ENCODE measurements at places on chromosomes 7 and 10.
A peak's percentile ranks its signal among the peaks of the same experiment; 100 is the strongest.

DNA sequence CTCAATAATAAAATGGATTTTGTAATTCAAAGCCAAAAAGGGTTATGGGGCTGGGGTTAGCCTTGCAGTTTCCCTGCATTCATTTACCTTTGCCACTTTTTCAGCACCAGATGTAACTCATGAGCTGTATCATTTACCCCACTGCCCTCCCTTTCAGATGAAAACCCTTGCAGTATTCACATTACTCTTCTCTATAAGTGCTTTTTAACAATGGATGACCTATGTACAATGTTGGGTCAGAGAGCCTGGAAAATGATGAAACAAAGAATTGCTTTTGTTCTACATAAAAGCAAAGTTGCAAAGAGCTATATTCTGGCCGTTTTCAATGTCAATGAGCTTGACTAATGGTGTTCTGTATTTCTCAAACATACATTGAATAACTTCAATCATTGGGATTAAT lies 189.7 kb downstream of the TMEM26 start:
- no peak overlapping the region for H3K27ac ChIP-seq
- H3K36me3 ChIP-seq = no peaks in the 10 kb centered on the region
- DNase-seq = no peak
- no peaks in the 10 kb centered on the region for H3K27me3 ChIP-seq
- H3K4me1 ChIP-seq = no peaks in the 10 kb centered on the region

DNA sequence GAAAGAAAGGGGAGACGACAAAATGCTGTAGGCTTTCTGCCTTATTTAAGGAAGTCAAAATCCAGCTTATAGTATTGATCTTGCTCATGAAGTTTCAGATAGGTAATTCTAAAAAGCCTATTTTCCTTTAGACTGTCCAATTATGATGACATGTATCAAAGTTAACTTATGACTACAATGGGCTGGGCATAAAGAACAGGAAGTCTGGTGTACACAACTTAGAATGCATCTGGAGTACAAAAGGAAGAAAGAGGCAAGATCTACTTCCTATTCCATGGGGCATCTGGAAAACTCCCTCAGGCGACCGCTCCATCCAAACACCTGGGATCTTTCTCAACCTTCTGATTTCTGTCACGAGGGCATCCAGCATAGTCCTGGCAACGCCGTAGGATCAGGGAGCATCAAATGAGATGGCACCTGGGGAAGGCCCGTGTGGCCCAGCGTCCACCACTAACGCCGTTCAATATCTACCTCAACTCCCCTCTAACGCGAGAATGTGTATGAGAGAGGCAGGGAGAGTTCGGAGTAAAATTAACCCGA lies 512 bp downstream of the FAM24B start:
- no peaks in the 10 kb centered on the region for H3K4me1 ChIP-seq
- H3K36me3 ChIP-seq = no peaks in the 10 kb centered on the region
- no peak overlapping the region for H3K27ac ChIP-seq
- H3K4me3 ChIP-seq = peak overlapping the region; percentile 38

DNA sequence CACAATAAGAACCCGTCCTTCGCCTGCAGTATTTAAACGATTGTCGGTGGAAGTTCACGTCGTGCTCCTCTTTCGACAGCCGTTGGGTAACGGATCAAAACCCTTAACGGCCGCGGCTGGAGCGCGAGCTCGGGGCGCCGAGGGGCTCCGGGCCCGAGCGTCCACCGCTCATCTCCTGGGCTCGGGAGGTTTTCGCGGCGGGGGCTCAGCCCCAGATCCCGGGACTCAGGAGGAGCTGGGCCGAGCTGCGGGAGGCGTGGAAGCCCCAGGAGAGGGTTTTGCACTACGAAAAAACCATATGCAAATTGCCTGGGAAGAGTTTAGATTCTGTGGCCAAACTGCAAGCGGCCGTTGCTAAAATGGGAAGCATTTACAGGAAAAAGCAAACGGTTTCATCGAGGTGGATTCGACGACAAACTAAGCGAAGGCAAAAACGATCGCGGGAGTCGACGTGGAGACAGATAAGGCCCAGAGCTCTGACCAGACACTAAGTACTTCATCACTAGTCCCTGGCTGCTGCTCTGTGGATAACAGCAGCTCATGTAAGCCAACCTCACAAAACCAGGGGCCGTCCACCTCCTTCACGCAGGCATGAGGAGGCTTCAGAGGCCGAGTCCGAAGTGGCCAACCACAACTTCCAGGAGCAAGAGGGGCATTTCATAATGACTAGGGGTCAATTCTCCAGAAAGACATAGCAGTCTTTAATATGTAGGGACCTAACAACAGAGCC lies 129.7 kb downstream of the MARCHF5 start:
- H3K27ac ChIP-seq = no peak overlapping the region
- no peaks in the 10 kb centered on the region for H3K36me3 ChIP-seq
- no peak for DNase-seq
- no peak overlapping the region for H3K4me3 ChIP-seq
- H3K27me3 ChIP-seq = no peaks in the 10 kb centered on the region

DNA sequence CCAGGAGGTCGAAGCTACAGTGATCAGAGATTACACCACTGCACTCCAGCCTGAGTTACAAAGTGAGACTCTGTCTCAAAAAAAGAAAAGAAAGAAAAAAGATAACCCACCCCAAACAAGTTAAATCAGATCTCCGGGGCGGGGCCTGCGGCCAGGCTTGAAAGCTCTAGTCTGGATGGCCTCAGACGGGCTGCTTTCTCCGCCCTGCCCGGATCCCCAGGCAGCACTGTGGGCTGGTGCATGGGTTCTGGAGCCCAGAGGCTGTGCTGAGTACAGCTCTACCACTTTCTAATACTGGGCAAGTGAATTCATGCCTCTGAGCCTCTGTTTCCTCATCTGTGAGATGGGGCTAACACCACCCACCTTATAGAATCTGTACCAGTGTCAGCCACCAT lies 83.7 kb downstream of the ZMIZ1 start:
- H3K36me3 ChIP-seq = peaks cover 53% of the 10 kb centered on the region
- H3K4me1 ChIP-seq = peaks cover 46% of the 10 kb centered on the region
- no peak for DNase-seq
- H3K27me3 ChIP-seq = no peaks in the 10 kb centered on the region
- H3K27ac ChIP-seq = no peak overlapping the region
- no peak overlapping the region for H3K4me3 ChIP-seq

DNA sequence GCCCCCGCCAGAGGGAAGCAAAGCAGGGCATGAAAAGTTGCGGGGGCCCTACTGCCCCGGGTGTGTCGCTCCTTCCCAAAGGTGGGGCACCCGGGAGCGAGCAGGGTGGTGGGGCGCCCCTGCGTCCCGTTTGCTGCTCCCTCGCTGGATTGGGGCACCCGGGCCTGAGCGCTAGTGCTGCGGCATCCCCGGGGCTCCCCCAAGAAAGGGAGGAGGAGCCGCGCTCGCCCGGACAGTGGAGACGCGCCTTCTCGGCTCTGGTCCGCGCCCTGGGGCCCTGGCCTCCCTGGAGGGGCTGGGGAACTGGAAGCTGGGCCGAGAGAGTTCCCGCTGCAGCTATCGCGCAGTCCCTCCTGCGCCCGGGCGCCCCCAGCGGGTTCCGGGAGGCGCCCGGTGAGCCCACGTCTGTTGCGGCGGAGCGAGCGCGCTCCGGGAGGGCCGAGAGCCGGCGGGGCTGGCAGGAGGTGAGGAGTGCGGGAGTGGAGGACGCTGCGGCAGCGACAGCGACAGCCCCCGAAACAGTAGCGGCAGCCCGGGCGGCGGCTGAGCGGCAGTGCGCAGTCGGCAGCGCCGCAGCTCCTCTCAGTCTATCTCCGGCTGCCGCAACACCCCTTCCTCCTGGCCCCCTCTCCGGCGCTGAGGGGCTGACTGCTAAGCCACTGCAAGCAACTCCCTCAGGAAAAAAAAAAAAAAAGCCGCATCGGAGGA lies 504 bp upstream of the BMPER start:
- H3K27ac ChIP-seq = no peak overlapping the region
- H3K27me3 ChIP-seq = peaks cover 5% of the 10 kb centered on the region
- DNase-seq = peak; percentile 58
- H3K4me3 ChIP-seq = peak overlapping the region; percentile 78

GRCh38 chr10:112446055-112446854 lies 459 bp downstream of the ZDHHC6 start:
- peaks cover 5% of the 10 kb centered on the region for H3K4me1 ChIP-seq
- peak overlapping the region; percentile 97 for H3K4me3 ChIP-seq
- H3K27me3 ChIP-seq = no peaks in the 10 kb centered on the region
- peak overlapping the region; percentile 8 for H3K27ac ChIP-seq
- DNase-seq = peak; percentile 17
- peaks cover 13% of the 10 kb centered on the region for H3K36me3 ChIP-seq

DNA sequence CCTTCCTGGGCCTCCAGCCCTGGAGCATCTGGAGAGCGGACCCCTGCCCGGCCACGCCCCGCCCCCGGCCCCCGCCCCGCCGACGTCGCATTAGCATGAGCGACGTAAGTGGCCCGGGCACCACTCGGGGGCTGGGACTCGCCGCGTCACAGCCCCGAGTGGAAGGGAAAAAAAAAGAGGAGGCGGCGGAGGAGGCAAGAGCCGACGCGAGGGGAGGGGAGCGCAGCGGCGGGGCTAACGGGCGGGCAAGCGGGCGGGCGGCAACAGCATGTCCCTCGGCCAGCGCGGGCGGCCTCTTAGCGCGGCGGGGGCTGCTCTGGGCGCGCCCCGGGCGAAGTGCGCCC lies at the start of gene SLC18A3:
Gene SLC18A3, plus strand, starts transcription at position 197 of the 344 bp plus-strand sequence. CDS start 431 bp downstream, outside the sequence.
- peak within 1 kb of the TSS; percentile 59 for H3K4me3 ChIP-seq
- H3K27me3 ChIP-seq = peaks cover 75% of the 10 kb centered on the region
- no peaks in the 10 kb centered on the region for H3K4me1 ChIP-seq
- no peak for DNase-seq
- H3K36me3 ChIP-seq = no peaks in the 10 kb centered on the region

DNA sequence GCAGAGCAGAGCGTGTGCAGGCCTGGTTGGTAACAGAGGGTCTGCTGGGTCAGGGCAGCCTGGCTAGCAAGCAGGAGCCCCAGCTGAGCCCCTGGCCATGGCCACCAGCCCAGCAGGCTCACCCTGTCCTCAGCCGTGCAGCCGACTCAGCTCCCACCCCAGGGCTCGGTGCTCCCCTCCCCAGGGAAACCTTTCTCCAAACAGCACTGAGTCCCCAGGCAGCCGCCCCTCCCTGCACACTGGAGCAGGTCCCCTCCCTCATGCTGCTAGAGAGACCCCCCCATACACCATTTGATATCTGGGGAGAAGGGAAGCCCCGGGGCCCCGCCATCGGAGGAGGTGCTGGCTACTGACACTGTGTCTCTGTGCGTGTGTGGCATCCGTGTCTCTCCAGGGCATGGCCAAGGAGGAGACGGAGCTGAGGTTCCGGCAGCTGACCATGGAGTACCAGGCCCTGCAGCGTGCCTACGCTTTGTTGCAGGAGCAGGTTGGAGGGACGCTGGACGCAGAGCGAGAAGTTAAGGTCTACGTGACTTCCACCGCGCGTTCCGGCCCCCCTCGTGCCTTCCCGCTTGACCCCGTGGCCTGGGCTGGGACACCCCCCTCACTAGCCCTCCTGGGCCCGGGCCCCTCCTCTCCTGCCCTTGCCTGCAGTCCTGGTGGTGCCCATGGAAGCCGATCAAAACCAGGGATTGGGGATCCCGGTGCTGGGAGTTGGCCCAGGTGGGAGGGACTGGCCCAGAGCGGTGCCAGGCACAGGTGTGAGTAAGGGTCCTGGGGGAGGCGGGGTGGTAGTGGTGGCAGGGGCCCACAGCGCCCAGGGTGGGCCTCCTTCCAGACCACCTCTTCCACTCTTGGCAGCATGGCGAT lies 45.0 kb upstream of the DPYSL4 start:
- H3K27ac ChIP-seq = no peak overlapping the region
- no peaks in the 10 kb centered on the region for H3K36me3 ChIP-seq
- DNase-seq = no peak
- H3K27me3 ChIP-seq = no peaks in the 10 kb centered on the region

GRCh38 chr10:103723557-103723956 lies 131.8 kb downstream of the SH3PXD2A start:
- H3K27me3 ChIP-seq = no peaks in the 10 kb centered on the region
- peaks cover 9% of the 10 kb centered on the region for H3K36me3 ChIP-seq
- no peak for DNase-seq
- no peak overlapping the region for H3K27ac ChIP-seq

DNA sequence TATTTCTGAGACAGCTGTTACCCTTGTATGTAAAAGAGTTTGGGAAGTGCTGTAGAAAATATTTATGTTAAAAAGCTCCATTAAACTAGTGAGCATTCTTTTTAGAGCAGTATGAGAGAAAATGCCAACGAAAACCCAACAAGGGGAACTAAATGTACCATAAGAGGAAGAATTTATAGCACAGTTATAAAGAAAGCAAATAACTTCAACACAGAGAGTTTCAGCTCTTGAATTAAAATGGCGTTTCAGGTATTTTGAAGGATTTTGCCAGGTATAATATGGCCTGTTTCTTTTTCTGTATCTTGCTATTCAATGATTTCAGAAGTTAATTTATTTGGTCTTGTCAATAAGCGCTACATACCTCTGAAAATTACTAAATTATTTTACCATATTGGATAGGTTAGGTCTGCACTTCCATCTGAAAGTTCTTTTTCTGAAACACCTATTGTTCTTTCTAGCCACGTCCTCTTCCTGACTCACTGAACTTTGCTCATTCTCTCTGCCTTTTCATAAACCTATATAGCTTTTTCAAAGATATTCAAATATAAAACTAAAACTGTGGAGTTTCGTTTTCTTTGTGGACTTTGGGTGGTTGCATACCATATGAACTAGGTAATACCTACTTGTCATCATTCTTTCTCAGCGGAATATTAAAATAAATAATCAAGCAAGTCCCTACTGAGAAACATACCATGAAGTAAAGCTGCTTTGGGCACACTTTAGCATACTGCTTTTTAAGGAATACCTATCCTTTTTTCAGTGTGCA lies 136.1 kb downstream of the SEMA3A start:
- H3K27me3 ChIP-seq = no peaks in the 10 kb centered on the region
- no peaks in the 10 kb centered on the region for H3K36me3 ChIP-seq
- no peak overlapping the region for H3K4me3 ChIP-seq

DNA sequence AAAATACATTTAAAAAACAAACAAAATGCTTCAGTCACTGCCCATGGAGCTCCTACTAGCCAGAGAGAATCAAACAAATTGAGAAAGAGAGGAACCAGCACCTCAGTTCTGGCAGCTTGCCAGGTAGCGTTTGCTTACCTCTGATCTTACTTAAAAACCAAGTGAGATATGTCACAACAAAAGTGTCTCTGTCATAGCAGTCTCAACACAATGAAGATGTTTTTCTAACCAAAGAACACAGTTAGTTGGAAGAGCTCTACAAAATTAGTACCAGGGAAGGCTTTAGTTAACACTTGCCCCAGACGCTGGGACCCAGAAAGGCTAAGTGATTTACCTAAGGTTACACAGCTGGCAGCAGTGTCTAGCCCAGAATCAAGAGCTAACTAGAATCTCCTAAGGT lies 3.4 kb downstream of the DOCK4 start:
- H3K4me1 ChIP-seq = peaks cover 6% of the 10 kb centered on the region
- no peaks in the 10 kb centered on the region for H3K27me3 ChIP-seq
- H3K27ac ChIP-seq = no peak overlapping the region
- H3K36me3 ChIP-seq = no peaks in the 10 kb centered on the region
